ENCODE measurements at places on chromosomes 7 and 10.

DNA sequence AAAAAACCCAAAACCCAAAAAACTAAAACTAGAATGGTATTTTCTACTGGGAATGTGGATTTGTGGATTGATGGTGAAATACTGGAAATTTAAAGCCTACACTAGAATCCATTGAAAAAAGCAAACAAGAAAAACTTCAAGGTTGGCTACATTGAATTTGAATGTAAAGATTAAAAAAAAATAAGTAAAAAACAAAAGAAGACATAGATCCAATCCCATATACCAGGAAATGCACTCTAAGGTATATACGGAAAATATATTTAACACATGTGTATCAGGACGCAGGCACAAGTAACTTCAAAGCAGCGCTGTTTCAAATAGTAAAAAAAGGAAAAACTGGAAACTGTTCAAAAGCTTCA is 754 bp upstream of the BBS9 start:
- no peak for DNase-seq

DNA sequence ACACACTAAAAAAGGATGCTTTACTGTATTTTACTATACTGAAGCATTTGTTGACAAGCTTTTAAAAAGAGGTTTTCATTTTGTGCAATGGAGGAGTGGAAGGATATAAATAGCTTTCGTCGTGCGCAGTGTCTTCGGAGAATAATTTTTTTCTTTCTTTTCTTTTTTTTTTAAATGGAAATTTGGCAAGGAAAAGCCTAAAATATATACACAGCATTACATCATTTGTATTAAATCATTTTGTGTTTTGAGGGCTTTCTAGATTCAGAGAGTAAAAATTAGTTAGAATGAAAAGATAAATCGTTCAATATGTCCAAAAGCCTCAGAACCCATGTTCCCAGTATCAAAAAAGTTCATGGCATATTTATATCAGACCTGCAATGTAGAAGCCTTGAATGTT is 150.2 kb upstream of the FERD3L start:
- DNase-seq = no peak

GRCh38 chr7:80882213-80882801 is 36.5 kb downstream of the SEMA3C start:
- no peak for DNase-seq

GRCh38 chr10:8402576-8402975 is 348.1 kb downstream of the GATA3 start:
- no peak for DNase-seq

Data from activated CD8-positive, alpha-beta memory T cell treated with anti-CD3 and anti-CD28 coated beads for 1 hour (primary cell).